Stimulated activated CD8-positive, alpha-beta memory T cell treated with anti-CD3 and anti-CD28 coated beads, Interleukin-4, amount 100 ng/mL, for 24 hours (primary cell): ENCODE measurements at places on chromosomes 1 and 21.

DNA sequence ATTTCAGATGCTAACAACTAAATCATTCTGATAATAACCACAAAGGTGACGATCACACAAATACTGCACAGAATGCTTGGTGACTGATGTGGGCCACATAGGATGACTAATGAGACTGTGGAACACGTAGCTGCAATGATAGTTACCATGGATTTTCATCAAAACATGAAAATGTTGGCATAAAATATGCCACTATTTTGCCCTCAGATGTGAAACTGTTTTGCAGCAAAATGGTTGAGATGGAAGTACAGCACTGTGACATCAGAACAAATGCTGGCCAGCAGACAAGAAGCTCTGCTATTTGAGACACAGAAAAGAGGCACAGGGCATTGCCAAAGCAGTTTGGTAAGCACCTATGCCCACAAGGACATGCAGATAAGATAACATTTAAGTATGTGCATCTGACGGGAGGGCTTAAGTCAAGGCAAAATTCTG lies 83.8 kb downstream of the NIBAN1 start:
- no peak for DNase-seq

DNA sequence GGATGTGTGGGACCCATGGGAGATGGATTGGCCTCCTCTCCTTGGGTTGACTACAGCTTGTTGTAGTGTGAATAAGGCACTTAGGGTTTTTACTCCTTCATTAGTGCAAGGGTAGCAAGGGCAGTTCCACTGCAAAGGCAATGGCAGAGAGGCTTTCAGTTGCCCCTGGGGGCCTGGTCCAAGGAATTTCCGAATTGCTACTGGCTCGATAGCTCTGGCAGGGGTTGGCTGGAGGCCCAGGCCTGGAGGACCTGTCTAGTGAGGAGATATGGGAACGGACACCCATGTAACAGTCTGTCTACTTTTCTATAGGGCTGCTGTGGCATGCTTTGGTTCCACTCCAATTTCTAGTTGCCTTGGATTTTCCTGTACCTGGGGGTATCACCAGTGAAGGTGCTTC lies 218.9 kb upstream of the C1orf105 start:
- no peak for DNase-seq

DNA sequence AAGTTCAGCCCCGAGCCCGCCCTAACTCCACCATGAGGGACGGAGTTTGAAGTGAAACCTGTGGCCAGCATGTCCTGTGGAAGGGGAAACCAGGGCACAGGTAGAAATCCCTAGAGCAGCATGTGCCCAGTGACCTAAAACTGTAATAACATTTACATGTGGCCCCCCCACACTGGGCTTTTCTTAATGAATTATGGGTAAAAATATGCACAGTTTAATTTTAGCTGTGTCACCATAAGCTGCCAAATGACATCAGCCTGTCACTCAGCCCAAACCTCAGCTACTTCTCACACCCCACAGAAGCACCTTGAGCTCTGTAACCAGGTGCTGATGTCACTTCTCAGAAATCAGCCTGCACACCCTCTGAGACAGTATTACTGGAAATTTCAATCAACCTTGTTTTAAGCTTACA lies 50.0 kb upstream of the SLC19A1 start:
- peak; percentile 44 for DNase-seq

GRCh38 chr21:33051925-33052324 lies 18.0 kb upstream of the OLIG1 start:
- no peak for DNase-seq

DNA sequence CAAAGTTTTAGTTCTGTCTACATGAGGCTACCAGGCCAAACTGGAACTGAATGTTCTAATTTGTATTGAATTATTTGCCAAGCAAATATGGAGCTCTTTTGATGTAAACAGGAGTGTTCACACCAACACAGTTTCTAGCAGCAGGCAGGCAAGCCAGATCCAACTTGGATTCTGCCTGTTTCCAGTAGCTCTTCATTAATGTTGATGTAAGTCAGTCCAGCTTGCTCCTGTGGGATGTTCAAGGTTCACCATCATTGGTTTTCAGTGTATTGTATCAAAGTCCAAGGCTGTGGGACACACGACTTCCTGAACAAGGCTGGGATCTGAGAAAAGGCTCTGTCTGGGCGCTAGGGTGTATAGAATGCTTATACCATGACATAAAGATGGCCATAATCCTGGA lies 68.1 kb downstream of the PAPPA2 start:
- DNase-seq = no peak

- no peak for DNase-seq
These were observed 1.3 kb upstream of the FASLG start for GRCh38 chr1:172657586-172657985.

DNA sequence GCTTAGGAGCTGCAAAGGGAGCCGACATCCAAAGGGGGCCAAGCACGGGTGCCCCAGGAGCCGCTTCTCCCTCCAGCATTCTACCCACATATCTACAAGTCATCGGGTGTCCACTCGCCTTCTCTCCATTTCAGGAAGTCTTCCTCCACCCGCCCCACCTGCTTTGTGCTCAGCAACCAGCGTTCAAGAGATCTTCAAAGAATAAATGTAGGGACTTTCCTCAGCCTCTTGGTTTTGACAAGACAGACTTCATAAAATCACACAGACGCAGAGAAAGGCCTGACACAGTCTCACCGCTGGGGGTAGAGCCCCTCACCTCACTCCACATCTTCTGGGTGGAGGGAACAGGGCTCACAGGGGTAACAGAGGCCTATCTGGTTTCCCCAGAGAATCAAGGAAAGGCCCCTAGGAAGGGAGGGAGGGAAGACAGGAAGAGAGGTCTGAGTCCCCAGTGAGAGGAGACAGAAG lies 49.5 kb downstream of the SSBP3 start:
- no peak for DNase-seq

GRCh38 chr1:240304466-240304865 lies 212.8 kb downstream of the FMN2 start:
- DNase-seq = no peak

- no peak for DNase-seq
These were observed 633.2 kb upstream of the NEGR1 start for GRCh38 chr1:72915581-72915980.

DNA sequence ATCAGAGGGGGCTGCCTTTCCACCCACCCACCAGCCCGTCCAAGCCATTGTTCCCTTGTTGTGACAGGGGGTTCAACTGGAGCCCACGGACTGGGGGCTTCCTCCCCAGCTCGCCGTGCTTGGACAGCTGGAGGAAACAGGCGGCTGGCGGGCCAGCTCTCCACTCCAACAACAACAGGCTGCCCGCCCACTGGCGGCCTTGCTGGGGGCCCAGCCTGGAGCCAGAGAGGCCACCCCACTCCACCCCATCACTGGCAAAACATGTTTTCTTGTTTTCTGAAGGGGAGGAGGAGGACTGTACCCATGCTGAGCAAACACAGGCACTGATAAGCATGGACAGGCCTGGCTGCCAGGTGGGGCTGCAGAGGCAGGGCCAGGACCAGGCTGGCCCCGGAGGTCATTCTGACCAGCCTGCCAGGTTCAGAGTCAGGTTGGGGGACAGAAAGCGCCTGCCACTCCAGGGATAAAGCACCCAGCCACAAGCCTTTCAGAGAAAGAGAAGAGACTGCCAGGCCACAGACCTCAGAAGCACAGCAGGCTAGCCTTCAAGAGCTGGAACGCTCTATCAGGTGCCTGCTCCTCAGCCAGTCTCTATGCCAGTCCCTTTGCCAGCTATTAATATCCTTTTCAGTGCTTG lies 32.8 kb downstream of the GJA4 start:
- DNase-seq = no peak

GRCh38 chr1:212291505-212292134 lies 6.4 kb downstream of the PPP2R5A start:
- no peak for DNase-seq

DNA sequence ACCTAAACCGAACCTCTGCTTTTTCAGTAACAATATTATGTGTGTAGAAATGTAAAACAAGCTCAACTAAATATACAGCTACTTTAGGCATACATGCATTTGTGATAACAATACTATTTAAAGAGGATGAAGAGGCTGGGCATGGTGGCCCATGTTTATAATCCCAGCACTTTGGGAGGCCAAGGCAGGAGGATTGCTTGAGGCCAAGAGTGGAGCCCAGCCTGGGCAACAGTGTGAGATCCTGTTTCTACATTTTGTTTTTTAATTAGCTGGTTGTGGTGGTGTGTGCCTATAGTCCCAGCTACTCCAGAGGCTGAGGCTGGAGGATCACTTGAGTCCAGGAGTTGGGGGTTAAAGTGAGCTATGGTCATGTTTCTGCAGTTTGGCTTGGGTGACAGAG lies 73.6 kb upstream of the LYPLAL1 start:
- no peak for DNase-seq

DNA sequence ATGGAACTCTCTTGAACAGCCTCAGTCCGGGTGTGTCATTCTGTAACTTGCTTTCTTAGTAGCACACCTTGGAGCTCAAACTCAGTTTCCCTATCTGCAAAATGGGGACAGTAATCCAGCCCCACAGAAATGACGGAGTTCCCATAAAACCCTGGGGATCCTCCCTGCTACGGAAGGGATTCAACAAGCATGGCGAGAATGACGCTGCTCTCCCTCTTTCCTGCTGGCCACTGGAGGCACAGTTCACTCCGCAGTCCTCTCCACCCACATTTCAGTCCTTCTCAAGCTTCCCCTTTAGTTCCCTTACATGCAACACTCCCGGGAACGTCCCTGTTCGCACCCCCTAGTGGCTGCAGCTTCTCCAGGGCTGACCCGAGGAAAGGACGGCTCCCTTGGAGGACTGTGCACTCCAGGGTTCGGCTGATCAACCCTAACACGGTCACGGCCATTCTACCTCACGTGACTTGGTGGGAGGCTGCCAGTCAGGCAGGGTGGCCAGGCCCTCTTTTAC lies 20.6 kb downstream of the RUNX3 start:
- no peak for DNase-seq

GRCh38 chr1:150406483-150406882 lies 42.5 kb downstream of the RPRD2 start:
- DNase-seq = no peak

DNA sequence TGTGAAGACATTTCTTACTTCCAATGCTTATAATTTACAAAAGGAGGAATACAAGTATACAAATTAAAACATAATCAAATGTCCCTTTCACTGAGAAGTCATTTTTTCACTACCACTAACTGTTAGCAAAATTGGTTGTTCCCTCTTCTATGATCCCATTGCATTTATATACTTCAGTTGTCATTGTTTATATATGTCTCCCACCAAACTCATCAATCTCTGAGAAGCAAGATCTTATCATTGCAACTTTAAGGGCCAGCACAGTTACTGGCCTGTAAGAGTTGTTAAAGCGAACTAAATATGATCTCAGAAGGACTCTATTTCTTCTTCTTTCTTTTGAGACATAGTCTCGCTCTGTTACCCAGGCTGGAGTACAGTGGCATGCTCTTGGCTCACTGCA lies 223.3 kb upstream of the DMRTA2 start:
- DNase-seq = no peak

DNA sequence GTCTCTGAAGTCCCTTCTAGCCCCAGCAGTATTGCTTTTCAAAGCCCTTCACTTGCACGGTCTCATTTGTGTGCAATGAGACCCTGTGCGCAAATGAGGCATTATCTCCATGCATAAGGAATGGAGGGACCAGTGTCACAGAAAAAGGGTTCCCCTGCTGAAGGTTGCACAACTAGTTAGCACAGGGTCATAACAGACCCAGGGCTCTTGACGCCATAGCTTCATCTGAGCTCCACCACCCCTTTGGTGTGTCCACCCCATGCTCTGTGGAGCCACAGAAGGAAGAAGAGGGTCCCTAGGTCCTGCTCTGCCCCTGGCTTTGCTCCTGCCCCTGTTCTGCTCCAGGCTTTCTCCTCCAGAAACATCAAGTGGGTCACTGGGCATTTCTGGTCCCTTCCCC lies 12.6 kb downstream of the SH2D2A start:
- no peak for DNase-seq

DNA sequence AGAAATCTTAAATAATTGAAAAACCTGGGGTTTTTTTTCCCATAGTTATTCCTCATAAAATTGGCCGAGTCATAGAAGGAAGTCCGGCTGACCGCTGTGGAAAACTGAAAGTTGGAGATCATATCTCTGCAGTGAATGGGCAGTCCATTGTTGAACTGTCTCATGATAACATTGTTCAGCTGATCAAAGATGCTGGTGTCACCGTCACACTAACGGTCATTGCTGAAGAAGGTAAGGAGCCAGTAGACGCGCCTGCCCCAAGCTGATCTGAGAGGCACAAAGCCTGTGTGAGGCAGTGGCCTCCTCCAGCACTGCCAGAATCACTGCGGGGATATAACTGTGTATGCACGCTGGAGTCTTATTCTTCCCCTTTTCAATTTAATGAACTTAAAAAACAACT lies 100.3 kb downstream of the PHTF1 start:
- no peak for DNase-seq

DNA sequence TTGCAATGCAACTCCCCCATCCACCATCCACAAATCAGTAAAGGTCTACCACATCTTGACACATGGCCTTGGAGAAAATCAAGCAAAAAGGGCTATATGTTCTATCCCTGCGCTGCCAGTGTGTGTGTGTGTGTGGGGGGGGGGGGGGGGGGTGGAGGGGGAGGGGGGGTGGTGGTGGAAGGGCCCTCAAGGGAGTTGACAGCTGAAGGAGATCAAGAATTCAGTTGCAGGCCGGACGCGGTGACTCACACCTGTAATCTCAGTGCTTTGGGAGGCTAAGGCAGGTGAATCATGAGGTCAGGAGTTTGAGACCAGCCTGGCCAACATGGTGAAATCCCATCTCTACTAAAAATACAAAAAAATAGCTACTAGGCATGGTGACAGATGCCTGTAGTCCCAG lies 37.6 kb upstream of the CLIC4 start:
- DNase-seq = no peak

DNA sequence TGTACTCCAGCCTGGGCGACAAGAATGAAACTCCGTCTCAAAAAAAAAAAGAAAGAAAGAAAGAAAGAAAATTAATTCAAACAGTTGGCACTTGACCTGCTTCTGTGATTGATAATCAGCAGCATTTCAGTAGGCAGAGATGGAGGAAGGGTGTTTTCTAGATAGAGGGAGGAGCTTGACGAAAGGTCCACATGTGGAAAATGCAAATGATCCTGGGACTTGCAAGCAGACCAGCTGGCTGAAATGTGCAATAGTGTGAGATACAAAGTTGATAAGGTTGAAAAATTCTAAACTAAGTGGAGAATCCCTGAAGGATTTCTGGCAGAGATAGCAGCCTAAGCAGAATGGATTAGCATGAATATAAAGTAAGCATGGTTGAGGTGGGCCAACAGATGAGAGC lies 4.2 kb downstream of the ELAPOR1 start:
- no peak for DNase-seq

- DNase-seq = no peak
These were observed 49.6 kb downstream of the RPL5 start for GRCh38 chr1:92881391-92881790.

GRCh38 chr1:64004451-64005025 lies 198.9 kb upstream of the UBE2U start:
- no peak for DNase-seq
